ENCODE measurements at places on chromosomes 3 and 15. TPM values are rescaled to one million over a fixed set of nuclear protein-coding genes. Genes with fewer than 3 reads are reported as not detected.

- no peak for DNase-seq
These were observed 529.9 kb upstream of the ROBO1 start for GRCh38 chr3:80297720-80298119.

- DNase-seq, result no peak
These were observed 26.2 kb downstream of the CHSY1 start for GRCh38 chr15:101225658-101226057.

- DNase-seq, result no peak
These were observed 140.4 kb downstream of the DIPK2A start for GRCh38 chr3:144112036-144112435.

The CCR8 gene
- not detected for total RNA-seq
